ENCODE measurements at places on chromosomes 7 and 10.

DNA sequence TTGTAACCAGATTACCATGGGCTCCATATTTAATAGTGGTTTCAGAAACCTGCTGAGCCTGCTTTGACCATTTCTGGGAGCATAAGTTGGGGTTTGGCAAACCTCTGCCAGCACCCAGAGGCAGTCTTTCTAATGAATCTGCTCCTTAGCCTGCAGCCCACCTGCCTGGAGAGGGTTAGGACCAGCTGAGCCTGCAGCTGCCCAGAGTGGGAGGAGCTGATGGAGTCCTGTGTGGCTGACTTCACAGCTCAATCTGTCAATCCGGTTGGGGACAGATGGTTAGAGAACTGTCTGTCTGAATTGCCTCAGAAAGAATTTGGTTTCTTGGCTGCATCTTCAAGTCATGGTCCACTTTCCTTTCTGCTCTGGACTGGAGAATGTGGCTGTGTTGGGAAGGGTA lies 444.6 kb downstream of the NRG3 start:
- no peak for DNase-seq

GRCh38 chr7:85196696-85197095 lies 9.8 kb upstream of the SEMA3D start:
- no peak for DNase-seq

DNA sequence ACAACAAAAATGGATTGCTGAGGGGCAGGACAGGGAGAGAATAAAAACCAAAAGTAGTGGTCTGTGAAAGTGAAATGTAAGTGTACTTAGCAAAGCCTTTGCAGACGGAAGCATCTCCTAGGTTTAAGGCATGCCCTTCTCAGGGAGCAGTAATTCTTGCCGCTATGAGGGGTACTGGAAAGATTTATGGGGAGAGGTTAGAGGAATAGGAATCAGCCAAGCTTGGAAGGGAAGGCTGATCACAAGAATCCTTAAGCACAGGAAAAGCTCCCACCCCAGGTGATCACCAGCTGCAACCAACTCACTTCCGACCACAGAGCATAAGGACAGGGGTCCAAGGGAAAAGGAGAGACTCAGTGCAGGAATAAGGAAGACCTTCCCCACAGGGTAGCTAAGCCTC lies 10.3 kb downstream of the GFRA1 start:
- no peak for DNase-seq

GRCh38 chr7:115409682-115410433 lies 488.0 kb downstream of the MDFIC start:
- no peak for DNase-seq

GRCh38 chr10:47037654-47038425 lies 126.6 kb downstream of the PTPN20 start:
- DNase-seq = no peak

DNA sequence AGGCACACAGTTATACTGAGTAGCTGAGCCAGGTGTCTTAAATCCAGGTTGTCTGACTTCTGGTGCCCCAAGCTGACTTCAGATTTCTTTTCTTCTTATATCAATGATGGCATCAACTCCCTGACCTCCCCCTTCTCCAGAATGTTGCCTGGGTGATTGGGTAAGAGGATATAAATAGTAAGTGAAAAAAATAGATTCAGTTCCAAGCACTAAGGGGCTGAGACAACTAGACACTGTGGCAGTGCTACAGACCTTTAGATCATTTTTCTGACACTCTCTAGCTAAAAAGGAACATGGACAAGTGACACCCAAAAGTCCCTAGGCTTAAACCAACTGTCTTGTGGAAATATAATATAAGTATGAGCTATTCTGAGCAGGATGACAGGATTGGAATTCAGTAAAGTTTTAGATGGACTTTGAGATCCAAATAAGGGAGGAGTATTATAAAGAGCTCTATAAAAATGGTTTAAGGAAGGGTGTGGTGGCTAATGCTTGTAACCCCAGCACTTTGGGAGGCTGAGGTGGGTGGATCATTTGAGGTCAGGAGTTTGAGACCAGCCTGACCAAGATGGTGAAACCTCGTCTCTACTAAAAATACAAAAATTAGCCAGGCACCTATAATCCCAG lies 589.1 kb upstream of the GALNT17 start:
- DNase-seq = no peak

- no peak for DNase-seq
Measured at GRCh38 chr10:44935201-44935965, 24.2 kb upstream of the RASSF4 start.

GRCh38 chr7:152144557-152145245 lies 119.2 kb downstream of the GALNT11 start:
- DNase-seq = no peak

GRCh38 chr10:98664329-98665042 lies 217.8 kb upstream of the HPS1 start:
- DNase-seq = no peak

DNA sequence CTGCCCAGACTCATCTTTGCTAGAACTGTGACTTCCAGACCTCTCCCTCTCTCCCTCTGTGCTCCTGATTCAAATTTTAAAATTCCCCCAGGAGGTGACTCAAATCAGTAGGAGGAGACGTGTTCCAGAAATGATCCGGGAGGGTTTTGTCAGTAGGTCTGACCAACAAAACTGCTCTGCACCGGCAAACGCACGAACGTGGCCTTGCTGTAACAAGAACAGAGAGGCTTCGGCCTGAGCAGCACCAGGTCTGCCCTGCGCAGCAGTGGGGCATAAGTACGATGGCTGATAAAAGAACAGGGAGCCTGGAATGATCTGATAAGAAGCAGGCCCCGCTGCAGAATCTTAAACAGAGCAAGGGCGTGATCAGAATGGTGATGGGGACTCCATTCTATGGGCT lies 152.7 kb upstream of the AUTS2 start:
- no peak for DNase-seq

DNA sequence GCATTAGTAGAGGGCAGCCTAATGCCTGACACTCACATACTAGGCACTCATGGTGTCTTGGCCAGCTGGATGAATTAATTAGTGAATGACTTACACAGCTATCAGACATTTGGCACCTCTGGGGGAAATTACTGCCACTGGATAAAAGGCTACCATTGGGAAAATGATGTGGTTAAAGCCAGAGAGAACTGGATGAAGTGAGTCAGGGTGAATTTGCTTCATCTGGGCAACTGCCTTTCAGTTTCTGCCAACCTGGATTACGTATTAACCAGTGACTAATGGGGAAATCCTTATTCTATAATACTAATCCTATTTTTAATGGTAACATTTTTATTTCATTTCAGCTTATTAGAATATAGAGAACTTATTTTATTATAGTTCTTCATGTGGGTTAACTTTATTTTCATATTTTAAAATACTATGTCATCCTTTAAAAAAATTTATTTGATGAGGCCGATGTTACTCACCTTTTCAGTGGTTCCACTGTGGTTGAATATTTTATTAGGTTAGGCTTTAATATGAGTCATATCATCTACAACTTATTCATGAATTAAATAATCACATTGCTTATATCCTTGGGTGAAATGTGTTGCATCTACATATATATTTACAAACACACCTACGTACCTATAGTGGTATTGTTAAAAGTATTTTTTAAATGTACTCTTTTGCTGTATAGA lies 85.6 kb upstream of the CAPZA2 start:
- DNase-seq = no peak

GRCh38 chr7:44995555-44996493 lies 4.2 kb upstream of the CCM2 start:
- no peak for DNase-seq

DNA sequence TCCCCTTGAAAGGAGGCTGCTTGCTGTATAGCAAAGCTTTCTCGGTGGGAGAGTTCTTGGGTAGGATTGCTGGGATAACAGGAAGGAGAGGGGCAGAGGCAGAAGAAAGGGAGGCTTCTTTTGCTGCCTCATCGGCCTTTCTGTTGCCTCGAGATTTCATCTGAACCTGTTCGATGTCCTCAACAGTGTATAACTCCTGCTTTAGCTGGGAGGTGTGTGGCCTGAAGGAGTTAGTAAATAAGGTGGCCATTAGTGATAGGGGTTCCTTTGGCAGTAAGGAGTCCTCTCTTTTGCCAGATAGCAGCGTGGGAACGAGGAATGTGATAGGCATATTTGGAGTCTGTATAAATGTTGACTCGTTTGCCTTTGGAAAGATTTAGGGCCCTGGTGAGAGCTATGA lies 20.0 kb downstream of the SCIN start:
- no peak for DNase-seq

GRCh38 chr10:7998831-7999230 lies 55.7 kb upstream of the GATA3 start:
- DNase-seq = no peak

- no peak for DNase-seq
Measured at GRCh38 chr7:158706273-158706704, 1.7 kb upstream of the NCAPG2 start.

DNA sequence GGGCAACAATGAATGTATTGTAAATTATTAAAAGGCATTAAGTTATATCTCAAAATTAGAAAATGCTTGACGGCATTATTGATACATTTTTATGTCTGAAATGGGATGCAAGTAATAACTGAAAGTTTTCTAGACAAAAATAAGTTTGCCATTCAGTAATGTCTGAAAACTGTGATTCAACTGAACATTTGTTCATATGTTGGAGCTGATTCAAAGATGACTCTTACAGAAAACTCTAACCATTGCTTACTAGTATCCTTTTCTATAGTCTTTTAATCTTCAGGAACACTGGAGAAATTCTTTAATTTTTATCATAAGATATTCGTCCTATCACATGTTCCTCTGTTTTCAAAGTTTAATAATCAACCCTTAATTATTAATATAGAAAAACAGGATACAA lies 71.1 kb upstream of the TFEC start:
- DNase-seq = no peak

DNA sequence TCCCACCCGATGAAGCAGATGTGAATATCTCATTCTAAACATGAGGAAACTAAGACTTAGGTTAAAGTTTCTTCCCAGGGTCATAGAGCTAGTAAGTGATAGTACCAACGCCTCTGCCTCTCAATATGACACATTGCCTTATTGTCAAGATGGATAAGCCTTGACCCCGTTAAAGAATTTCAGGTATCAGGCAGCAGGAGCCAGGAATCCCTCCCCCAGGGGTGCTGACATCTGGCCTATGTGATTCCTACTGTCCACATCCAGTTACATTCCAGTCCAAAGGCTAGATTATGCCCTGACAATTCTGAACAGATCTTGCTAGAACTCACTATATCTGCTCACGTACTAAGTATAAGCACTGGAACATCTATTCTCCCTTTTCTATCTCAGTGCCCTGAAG lies 58.0 kb upstream of the ASAH2 start:
- no peak for DNase-seq

DNA sequence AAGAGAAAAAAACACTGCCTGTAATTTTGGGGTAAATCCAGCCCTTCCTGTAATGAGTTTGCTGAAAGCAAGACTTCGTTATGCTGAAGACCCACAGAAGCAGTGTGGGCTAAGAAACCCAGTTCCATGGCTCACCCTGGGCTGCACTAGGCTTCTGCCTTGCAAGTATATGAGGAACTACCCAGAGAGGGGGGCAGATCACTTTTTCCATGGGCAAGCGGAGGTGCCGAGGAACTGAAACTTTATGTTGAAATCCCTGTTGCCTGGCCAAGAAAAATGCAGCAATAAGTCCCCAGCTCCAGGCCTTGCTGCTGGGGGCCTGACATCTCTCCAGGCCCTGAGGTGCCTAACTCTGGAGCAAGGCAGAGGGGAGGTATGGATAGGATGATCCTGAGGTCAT lies 8.5 kb downstream of the RASSF4 start:
- no peak for DNase-seq

- DNase-seq = no peak
Measured at GRCh38 chr10:125148528-125148927, 11.8 kb downstream of the CTBP2 start.

DNA sequence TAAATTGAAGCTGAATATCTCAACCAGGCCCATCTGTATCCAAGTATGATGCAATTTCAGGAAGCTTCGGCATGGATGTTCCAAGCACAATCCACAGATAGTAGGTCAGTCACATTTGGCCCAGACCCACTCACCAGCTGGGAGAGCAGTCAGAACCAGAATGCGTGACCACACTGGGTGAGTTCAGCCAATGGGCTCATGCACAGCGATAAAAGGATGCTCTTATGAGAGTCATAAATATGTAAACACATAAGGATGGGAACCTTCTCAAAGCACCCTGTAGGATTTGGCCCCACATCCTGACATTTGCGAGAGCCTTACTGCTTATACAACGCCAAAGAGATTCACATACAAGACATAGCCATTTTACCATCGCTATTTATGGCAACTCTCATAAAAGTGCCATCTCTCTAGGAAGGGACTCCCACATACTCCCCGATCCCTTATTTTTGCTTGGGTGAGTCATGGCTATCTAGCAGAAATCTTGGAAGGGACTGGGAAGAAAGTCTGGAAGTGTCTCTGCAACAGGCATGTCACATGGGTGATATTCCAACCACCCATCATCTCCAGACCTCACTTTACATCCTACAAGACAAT lies 3.0 kb downstream of the AFAP1L2 start:
- DNase-seq = no peak

- no peak for DNase-seq
Measured at GRCh38 chr7:20607216-20607615, 8.3 kb upstream of the ABCB5 start.

All from activated CD8-positive, alpha-beta memory T cell treated with anti-CD3 and anti-CD28 coated beads for 1 hour (primary cell).